ENCODE measurements at places on chromosomes 1 and 21.

- peak; percentile 18 for DNase-seq
These were observed 3.1 kb downstream of the BCAN start for GRCh38 chr1:156645056-156645455.

DNA sequence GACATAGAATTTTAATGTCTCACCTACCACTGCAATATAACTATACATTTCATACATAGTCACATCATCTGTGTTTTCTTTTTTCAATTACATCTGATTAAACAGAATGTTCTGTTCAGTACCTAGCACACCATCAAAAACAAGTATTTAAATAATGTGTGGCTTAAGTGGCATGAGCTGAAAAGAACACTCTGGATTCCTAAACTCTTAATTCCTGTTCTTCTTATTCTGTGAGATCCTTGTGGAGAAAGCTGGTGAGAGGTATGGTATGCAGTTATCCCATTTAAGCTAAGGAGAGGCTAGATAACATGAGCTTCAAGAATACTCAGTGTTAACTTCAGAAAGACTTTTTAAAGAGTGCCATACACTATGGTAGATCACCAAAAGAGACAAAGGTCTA is 5.5 kb downstream of the TP53BP2 start:
- DNase-seq: no peak

DNA sequence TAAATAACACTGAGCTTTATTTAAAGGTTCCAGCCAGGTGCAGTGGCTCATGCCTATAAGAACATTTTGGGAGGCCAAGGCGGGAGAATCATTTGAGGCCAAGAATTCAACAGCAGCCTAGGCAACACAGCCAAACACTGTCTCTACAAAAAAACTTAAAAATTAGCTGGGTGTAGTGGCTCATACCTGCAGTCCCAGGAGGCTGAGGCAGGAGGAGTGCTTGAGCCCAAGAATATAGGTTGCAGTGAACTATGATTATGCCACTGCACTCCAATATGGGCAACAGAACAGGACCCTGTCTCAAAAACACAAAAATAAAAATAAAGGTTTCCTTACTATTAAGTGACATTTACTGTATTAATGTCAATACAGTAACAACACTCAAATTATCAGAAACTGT is 2.1 kb downstream of the TAF12 start:
- no peak for DNase-seq

GRCh38 chr1:203197625-203198024 is 11.1 kb upstream of the CHI3L1 start:
- DNase-seq: no peak

GRCh38 chr1:8443558-8444194 is 125.8 kb downstream of the SLC45A1 start:
- DNase-seq: no peak

DNA sequence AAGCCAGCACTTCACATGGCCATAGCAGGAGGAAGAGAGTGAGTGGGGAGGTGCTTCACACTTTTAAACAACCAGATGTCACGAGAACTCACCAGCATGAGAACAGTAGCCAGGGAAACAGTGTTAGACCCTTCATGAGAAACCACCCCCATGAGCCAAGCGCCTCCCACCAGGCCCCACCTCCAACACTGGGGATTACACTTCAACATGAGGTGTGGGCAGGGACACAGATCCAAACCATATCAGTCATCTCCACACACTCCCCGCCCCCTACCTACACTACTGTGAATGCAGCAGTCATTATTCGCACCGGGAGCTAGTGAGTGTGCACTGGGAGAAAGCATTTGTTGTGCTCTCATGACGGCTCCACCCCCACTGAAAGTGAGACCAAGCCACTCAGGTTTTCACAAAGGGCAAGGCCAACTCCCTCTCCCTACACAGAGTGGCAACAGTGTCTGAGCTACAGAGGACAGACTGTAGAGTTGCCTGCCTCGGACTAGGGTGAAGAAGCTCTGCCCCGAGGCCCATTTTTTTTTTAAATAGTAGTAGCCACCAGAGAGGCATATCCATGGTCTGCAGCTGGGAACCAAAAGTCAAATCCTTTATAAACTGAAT is 125.6 kb downstream of the BARHL2 start:
- no peak for DNase-seq

GRCh38 chr1:49016030-49016977 is 239.6 kb upstream of the BEND5 start:
- DNase-seq: peak; percentile 40

DNA sequence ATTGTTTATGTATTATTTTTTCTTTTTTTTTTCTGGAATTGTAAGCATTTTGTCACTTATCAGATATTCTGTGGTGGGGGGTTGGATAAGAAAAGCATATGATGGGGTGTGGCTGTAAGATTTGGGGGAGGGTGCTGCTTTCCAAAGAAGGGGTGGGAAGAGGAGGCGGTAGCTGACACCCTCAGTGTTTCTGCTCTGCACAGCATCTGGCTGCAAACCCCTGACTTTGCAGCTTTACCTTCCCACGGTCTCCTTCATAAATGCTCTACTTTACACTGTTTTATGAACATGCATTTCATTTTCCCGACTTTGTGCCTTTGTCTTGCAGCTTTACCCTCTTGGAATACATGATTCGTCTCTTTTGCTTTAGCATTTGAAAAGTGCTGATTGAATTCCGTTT is 7.6 kb downstream of the FMN2 start:
- no peak for DNase-seq

GRCh38 chr1:176567190-176567794 is 104.3 kb downstream of the PAPPA2 start:
- no peak for DNase-seq

DNA sequence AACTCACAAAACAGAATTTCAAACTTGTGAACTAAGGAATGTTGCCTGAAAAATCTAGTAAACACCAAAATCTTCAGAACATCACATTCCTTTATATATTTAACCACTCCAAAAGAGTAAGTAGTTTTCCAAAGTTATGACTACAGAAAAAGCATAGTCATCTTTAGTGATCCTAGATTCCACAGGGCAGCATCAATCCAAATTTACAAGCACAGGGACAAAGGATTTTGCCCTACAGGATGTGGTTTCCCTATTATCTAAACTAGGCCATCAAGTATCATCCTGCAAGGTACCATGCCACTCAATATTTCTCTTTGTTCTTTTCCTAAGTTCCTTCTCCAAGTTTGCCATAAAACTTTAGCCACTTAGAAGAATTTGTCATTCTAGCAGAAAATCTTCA is 33.0 kb downstream of the COP1 start:
- no peak for DNase-seq

DNA sequence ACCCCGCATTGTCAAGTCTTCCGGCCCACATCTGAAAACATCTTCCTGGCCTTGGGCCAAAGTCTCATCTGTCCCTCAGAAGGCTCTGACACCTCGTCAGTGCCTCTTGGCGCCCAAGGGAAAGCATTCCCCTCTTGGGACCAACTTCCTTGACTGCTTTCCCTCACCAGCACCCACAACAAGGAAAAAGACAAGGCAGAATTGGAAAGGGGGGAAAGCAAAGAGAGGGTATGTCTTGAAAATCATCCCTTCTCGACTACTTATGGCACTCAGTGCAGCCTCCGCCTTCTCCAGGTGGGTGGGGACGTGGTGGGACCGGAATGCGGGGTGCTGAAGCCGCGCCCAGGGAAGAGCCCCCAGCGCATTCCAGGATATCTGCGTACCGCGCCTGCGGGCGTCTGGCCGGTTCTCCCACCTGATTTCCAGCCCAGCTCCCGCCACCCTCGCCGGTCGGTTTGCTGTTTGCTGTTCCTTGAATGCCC is 554 bp upstream of the SLC39A1 start:
- DNase-seq: peak; percentile 43

GRCh38 chr1:33098371-33098770 is 17.4 kb downstream of the AZIN2 start:
- DNase-seq: no peak

DNA sequence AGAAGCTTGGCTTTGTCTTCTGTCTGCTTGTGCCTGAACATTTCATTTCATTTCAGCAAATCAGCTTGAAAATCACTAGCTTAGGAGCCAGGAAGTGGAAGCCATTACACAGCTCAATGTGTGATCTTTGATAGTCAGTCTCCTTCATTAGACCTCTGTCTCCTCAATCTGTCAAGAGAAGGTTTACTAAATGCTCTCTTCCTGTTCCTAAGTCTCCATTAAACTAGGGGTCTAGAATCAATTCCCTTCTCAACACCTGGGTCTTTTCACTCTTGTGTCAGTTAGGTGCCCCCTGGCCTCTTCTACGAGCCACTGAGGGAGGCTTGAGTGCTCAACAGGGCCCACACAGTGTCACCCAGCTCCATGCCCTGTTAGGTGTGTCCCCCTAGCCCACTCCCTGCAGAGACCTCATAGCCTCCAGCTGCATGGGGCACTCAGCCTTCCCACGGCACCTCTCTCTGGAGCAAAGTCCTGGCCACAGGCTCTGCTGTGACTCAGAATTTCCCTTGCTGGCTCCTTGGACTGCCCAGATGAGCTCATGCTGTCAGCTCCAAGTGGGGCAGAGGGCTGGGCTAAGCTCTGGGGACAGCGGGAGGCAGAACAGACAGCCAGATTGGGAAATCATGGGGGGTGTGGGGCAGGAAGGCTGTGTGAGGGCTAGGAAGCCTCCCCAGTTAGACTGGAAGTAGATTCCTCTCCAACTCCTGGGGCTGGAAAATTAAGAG is 115.7 kb upstream of the IPO9 start:
- DNase-seq: peak; percentile 96

DNA sequence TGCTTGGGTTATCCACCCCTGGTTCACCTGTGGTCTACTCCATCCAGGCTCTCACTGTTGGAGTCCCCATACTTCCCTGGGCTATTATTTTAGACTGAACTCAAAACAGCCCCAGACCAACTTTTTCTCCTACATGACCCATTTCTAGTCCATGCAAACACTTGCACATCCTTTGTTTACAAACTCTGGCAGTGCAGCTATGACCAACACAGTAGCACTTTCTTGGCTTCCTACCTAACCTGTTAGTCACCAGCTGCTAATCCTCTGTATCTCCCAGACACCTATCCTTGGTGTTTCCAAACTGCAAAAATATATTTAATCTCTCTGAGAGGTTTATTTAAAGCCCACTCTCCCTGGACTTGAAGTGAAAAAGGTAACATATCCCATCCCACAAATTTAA is 90.8 kb downstream of the DDAH1 start:
- no peak for DNase-seq

DNA sequence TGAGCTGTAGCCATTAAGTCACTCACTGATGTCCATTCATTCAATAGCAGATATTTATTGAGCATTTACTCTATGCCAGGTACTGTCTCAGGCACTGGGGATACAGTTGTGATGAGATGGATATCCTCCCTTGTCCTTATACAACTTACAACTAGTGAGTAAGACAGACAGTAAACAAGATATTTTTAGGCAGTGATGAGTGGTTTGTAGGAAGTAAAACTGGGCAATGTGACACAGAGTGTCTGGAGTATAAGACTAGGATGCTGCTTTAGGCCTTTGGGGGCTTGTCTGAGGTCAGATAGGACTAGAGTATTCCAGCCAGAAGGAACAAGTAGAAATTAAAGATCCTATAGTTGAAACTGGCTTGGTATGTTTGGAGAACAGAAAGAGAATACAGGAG is 41.4 kb downstream of the NOS1AP start:
- no peak for DNase-seq

- DNase-seq: no peak
These were observed 29.1 kb upstream of the LRRC8C start for GRCh38 chr1:89603651-89604413.

DNA sequence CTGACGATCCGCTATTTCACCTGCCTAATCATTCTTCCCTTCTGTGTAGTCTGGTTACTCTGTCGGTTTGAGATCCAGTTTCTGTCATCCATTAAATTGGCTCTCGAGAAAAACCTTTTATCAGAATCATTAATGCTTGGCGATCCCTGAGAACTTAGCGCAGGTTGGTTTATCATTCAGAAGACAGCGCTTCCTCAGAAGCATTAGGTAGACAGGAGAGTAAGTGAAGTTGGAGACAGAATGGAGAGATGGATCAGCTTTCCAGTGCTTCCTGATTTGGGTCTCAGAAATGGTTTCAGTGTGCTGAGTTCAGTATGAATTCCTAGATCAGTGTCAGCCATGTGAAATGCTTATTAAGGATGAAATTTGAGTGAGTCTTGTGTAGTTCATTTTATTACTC is 1.3 kb downstream of the USP1 start:
- no peak for DNase-seq

- no peak for DNase-seq
These were observed 1.9 kb downstream of the WDR26 start for GRCh38 chr1:224432672-224433040.

GRCh38 chr1:221217029-221217428 is 337.8 kb downstream of the HLX start:
- peak; percentile 45 for DNase-seq

GRCh38 chr1:91647061-91647460 is 146.4 kb downstream of the CDC7 start:
- DNase-seq: no peak

DNA sequence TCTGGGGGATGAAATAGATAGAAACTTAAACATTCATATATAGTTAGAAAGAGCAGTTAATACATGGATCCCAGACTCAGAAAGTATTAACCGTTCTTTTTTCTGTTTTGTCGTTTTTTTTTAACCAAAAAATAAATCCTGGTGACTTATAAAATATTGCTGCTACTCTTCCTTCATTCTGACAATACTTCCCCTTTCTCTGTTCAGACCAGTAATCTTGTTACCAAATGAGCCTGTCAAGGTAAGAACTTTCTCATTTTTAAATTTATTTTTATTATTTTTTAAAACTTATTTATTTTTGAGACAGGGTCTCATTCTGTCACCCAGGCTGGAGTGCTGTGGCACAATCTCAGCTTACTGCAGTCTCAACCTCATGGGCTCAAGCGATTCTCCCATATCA is 13.7 kb downstream of the PTPN22 start:
- DNase-seq: no peak

DNA sequence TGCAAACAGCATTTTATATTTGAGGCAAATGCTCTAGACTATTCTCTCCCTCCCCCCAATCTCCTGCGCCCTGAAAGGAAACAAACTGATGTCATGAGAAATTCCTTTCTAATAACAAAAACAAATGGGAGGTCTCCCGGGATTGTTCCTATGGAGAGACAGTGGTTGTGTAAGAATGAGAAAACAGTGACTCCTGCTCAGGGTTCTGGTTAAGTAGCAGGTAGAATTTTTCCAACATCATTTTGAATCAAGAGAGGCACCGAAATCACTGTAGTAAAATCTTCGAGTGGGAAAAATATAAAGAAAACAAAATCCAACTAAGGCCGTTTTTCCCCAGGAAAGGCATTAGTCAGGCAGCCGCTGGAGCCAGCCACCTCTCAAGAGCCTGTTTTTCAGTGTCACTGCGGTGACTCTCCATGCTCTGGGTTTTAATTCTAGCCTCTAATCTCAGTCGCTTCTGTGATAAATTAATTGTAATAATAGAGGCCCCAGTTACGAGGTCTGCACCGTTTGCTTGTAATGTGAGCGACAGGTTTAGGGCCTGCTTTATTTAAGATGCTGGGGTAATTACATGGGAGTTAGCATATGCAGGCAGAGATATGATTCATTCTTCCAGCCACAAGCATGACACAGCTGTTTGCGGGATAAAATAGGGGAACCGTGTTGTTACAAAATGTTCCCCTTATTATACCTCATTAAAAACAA is 80.3 kb downstream of the RNF220 start:
- DNase-seq: no peak

- peak; percentile 51 for DNase-seq
These were observed 20.7 kb upstream of the ALDH4A1 start for GRCh38 chr1:18922848-18923755.

All from Right ventricle myocardium inferior (tissue), 1 donor.